Stimulated activated CD8-positive, alpha-beta memory T cell treated with anti-CD3 and anti-CD28 coated beads, Interleukin-4, amount 100 ng/mL, for 1 hour (primary cell): ENCODE measurements at places on chromosomes 6 and 20.

GRCh38 chr6:83722876-83723275, 14.0 kb upstream of the SNAP91 start:
- no peak for DNase-seq

- DNase-seq = no peak
These were observed 3.2 kb downstream of the SLC17A9 start for GRCh38 chr20:62955519-62956386.

DNA sequence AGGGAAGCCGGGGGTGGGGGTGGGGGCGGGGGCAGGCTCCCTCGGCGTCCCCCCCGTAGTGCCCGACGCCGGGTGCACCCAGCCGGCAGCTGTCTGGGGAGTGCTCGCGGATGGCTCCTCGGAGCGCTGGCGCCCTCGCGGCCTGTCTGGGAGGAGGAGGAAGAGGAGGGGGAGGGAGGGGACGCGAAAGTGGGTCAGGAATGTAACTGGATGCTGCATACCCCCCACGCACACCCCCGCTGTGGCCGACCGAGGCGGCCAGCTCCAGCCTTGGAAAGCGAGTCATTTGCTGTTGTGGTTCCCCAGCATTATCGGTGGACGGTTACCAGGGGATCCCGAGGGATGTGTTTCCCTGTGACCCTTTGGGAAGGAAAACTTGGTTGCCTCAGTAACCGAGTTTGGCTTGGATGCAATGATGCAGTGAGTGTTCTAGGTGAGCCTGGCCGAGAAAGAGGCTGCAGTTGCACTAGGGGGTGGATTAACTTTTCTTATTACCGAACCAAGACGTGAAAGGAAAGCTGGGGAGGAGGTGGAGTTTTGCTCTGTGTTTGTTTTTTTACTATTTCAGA, 55.2 kb upstream of the RREB1 start:
- no peak for DNase-seq

DNA sequence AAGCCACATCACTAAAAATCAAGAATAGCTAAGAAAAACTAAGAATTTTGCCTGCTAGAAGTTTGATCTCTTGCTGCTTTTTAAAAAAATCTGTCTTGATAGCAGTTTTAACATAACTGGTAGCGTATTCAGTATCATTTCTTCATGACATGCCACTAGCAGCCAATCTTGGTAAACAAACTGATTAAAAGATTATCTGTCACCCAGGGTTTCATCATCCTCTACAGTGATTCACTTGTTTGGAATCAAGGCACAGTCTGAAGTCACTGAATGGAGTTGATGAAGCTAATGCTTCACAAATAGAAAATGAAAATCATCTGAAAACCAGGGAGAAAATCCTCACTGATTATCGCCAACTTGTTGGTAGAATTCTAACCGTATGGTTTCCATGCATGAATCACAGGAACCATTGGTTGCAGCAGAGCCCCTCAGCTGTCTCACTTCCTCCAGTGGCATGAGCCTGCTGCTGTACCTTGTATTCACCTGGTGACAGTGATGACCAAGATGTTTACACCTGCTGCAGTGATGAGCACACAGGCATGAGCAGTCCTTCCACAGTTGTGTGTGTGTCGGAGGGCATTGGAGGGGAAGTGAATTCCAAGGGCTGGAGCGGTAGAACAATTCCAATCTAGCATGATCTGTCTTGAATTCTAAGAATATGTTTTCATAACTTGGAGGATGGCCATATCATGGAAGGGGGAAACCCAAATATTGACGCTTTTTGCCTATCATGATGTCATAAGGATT, 275.0 kb downstream of the KHDC1L start:
- no peak for DNase-seq

DNA sequence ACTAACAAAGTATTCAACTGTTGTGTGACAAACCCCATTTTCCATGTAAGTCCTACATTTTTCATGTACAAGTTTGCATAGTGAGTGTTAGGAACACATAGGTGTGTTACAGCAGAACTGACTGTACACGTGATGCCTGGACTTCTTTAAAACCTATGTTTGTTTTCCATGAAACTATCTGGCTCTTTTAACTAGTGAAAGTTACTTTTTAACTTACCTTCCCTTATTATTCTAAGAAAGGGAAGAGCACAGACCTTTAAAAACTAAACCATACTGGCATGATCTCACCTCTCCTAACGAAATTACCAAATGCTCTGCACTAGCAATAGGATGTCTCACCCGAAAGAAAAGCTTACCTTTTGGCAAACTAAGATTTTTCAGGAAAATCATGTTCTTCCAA, 87.8 kb downstream of the CENPW start:
- no peak for DNase-seq

- DNase-seq = no peak
These were observed 141.5 kb downstream of the VEGFA start for GRCh38 chr6:43911354-43912115.

GRCh38 chr6:82363428-82364086, at the start of gene TPBG:
TSS of gene TPBG (plus strand) at chr6:82363817. CDS start at chr6:82364962, 1,145 bp downstream.
- DNase-seq = no peak

GRCh38 chr6:158125271-158125670, 42.8 kb downstream of the SERAC1 start:
- no peak for DNase-seq

DNA sequence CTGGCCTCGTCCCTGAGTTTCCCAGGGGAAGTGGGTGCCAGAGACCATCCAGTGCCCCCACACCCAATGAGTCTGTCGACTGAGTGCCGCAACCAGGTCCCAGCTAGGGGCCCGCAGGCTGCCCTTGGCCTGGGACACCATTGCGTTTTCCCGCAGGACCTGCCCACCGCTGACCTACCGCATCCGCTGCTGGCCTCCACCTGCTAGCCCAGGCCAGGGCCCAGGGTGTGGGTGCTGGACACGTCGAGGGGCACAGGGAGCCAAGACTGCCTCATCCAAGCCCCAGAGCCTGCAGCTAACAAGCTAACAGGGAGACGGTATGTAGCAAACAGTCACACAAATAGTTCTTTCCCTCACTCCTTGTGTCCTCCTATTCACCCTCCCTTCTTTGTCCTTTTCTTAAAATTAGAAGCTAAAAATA, 97.7 kb downstream of the TMEM242 start:
- DNase-seq = no peak

- no peak for DNase-seq
These were observed 86.6 kb upstream of the TAB2 start for GRCh38 chr6:149230712-149231460.

GRCh38 chr20:45082468-45082867, 18.5 kb downstream of the KCNS1 start:
- DNase-seq = no peak

DNA sequence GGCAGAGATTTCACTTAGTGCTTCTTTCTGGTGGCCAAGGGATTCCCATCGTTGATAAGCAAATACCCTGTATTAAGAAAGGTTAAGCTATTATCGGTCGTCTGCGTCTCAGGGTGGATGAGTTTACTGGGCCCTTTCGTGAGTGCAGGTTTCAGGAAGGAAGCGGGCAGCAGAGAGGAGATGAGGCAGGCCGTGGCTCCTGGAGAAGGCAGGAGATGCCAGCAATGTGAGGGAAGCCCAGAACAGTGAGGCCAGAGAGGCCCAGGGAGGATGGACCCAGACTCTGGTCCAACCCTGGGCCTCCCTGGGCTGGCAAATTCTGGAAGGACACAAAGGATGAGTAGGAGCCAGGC, 11.2 kb downstream of the TFEB start:
- no peak for DNase-seq

DNA sequence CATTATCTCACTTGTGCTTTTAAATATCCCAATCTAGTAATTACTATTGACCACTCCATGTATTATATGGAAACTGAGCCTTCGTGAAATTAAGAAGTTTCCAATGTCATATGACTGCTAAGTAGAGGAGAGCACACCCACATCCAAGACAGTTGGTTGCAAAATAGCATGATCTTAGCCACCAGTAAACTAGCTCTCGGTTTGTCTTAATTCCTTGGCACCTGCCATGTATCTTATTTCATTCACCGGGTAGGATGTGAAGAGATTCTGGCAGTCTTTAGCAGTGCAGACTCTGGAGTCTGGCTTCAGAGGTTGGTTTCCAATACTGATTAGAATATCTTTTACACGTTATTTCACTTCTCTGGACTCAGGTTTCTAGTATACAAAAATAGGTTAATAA, 270.3 kb downstream of the LAMA2 start:
- DNase-seq = no peak

GRCh38 chr6:67683960-67684359, 951.1 kb upstream of the ADGRB3 start:
- no peak for DNase-seq

GRCh38 chr20:15523400-15523799, 1049.8 kb downstream of the KIF16B start:
- no peak for DNase-seq

GRCh38 chr6:76057469-76057868, 15.0 kb downstream of the IMPG1 start:
- DNase-seq = no peak

- no peak for DNase-seq
These were observed 6.5 kb downstream of the NKAIN4 start for GRCh38 chr20:63247671-63248228.

GRCh38 chr6:53014063-53014462, 19.0 kb upstream of the GSTA4 start:
- no peak for DNase-seq

- DNase-seq = no peak
These were observed 243.3 kb upstream of the GRIK2 start for GRCh38 chr6:101150226-101150625.

DNA sequence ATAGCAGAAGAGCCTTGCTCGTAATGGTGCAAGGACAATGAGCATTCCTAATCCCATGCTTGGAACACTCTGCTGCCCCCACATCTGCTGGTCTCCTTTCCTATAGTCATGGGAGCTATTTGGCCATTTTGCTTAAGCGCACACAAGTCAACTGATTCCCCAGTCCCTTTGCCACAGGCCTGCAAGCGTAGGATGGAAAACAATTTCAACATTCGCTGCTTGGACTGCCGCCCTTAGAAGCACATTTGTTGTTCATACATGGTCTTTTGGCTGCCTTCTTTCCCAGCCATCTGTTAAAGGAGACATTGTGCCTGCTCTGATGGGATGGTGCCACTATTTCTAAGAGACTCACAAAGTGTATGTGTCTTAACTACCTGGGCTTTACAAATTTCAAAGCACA, 96.9 kb downstream of the RFX6 start:
- DNase-seq = no peak

DNA sequence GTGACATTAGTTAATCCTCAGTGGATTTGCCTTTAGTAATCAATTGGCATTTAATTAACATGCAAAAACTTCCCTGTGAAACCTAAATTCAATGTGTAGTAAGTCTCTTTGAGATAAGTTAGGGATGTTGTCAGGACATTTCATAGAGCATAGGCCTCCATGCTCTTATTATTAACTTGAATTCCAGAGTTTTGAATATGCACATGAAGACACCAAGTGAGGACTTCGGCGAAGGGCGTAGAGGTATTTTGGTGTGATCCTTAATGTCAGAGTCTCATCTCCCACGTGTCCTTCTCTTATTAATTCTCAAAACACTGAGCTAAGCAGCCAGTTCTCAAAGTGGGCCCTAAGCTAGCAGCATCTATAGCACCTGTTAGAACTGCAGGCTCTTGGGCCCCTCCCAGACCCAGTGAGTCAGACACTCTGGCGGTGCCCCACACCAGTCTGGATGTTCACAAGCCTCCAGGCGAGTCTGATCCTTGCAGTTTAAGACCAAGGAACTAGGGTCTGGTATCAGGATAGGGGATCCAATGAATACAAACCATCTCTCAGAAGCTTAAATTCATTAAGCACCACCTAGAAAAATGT, 292.1 kb downstream of the QKI start:
- no peak for DNase-seq

GRCh38 chr20:19427913-19428312, 215.5 kb downstream of the SLC24A3 start:
- DNase-seq = no peak

DNA sequence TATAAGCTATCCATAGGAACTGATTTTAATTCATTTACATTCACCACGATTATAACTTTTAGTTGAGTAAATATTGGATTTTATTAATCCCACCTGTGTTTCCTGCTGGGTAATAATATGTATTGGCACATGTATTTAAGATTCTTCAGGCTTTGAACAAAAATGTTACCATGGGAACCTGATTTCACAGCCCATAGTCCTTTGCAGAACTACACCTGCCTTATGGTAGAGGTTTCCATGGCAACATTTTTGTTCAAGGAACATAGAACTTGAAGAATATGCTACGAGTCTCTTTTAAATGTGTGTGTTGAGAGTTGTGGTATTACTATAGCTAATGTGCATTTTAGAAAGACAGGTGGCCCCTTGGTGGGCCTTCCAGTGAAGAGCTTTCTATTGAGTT, 317.4 kb downstream of the SAMD5 start:
- DNase-seq = no peak
